ENCODE measurements at places on chromosomes 5 and 9.

- no peak for DNase-seq
Measured at GRCh38 chr5:61231813-61232212, 69.5 kb upstream of the SMIM15 start.

DNA sequence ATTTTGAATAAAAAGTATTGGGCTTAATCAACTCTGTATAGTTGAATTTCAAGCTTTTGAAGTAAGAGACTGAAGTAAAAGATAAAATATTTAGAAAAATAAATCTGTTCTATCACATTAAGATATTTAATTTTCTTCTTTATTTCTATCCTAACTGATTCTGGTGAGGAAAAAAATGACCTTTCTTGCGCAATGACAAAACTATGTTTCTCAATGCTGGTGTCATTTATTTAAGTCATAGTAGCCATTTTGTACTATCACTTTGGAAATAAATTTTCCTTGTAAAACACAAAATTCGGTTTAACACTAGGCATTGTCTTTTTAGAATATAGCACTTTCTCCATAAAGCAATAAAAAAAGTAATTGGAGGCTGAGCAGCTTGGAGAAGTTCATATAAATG is 728.0 kb downstream of the CDH9 start:
- DNase-seq: no peak

- no peak for DNase-seq
Measured at GRCh38 chr9:125696106-125696647, 10.8 kb downstream of the MAPKAP1 start.

- no peak for DNase-seq
Measured at GRCh38 chr5:151448038-151448985, 909 bp downstream of the SLC36A1 start.

DNA sequence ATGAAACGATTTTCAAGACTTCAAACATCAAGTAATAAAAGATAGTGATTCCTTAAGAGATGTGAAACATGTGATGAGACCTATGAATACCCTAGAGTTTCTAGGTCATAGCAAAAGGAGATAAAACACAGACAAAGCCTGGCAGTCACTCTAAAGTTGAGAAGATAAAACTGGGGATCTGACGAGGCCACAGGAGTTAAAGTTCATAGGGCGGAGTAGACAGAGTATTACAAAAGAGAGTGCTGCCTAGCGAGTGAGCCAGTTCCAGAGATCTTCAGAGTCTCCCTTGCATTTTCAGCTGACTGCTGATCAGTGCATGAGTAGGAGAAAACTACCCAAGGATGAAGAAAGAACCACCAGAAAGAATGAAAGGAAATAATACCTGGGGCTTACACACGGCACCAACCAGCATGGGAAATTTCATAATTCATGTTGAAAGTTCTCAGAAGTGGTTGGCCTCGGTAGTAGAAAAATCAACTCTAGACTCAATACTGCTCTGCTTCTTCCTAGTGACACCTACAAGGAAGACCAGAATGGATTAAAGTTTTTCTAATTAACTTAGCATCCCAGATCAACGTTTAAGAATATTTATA is 30.4 kb downstream of the FBXO4 start:
- no peak for DNase-seq

DNA sequence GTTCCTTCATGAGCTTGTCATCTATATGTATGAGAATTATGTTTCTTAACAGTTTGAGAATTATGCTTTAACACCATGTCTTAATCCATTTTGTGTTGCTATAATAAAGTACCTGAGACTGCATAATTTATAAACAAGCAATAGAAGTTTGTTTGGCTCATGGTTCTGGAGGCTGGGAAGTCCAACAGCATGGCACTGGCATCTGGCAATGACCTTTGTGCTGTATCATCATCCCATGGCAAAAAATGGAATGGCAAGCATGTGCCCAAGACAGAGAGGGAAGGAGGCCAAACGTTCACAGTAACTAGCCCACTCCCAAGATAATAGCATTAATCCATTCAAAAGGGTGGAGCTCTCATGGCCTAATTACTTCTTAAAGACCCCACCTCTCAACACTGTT is 67.6 kb downstream of the MTX3 start:
- no peak for DNase-seq

DNA sequence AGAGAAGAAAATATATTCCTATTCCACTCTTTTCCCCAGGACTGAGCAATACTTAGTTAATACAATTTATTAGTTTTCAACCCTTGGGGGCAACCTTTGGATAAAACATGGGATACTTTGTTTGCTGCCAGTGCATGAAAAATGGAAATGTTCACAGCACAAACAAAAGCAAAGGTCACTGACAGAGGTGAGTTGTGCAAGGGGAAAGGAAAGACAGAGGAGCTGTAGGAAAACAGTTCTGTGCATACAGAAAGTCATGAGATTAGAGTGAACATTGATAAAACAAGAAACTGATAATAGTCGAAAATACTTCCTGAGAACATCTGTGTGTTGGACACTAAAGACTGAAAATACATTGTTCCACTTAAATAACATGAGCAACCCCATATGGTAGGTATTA is 779.8 kb downstream of the TLE4 start:
- DNase-seq: no peak

- no peak for DNase-seq
Measured at GRCh38 chr5:113234546-113234945, 200.2 kb downstream of the TSSK1B start.

GRCh38 chr5:14322437-14323187 is 179.5 kb downstream of the TRIO start:
- DNase-seq: no peak

DNA sequence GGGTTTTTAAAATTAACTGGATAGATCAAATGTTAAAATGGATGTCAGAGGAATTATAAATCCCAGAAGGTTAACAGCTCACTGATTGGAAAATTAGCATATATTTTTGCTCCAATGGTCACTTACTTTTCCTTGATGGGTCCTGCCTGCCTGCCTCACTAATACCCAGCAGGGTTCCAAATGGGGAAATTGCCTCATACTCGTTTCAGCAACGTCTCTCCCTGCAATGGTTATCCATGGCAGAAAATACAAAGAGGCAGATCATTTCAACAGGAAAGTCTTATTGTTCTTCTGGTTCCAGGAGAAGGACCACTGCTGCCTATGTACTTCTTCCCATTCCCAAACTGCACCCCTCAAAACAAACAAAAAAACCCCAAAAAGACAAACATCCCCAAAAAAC is 71.3 kb downstream of the ERP44 start:
- DNase-seq: no peak

GRCh38 chr5:145946112-145946861 is 9.9 kb downstream of the SH3RF2 start:
- DNase-seq: no peak

- DNase-seq: no peak
Measured at GRCh38 chr5:14458414-14458813, 123.2 kb upstream of the OTULINL start.

GRCh38 chr5:102341681-102342288 is 45.7 kb upstream of the SLCO4C1 start:
- no peak for DNase-seq

- DNase-seq: no peak
Measured at GRCh38 chr5:132136906-132137305, 63.3 kb downstream of the CSF2 start.

DNA sequence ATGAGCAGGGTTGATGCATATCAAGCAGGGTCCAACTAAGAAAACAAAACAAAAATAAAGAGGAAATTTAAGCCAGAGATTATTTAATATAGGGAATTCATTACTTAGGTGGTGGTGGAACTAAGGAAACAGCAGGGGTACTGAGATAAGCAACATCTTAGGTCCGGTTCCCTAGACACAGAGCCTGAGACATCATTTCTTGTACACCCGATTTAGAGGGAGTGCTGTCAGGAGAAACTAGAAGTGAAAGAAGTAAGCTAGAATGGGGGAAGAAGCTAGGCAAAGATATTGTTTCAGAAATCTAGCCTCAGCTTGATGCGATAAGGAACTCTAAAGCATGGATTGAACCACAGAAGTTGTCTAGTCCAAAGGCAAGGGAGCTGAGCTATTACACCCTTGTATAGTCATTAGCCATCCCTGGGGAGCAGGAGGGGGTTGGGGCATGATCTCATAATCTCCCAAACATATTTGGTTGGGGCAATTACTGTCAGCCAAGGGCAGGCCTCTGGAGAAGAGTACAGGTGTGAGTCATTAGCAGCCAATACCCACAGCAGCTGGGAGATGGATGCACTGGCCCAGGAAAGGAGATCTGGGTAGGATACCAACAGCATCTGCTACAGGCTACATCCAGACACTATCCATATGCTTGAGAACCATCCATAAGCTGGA is 194.5 kb downstream of the ARL15 start:
- no peak for DNase-seq

DNA sequence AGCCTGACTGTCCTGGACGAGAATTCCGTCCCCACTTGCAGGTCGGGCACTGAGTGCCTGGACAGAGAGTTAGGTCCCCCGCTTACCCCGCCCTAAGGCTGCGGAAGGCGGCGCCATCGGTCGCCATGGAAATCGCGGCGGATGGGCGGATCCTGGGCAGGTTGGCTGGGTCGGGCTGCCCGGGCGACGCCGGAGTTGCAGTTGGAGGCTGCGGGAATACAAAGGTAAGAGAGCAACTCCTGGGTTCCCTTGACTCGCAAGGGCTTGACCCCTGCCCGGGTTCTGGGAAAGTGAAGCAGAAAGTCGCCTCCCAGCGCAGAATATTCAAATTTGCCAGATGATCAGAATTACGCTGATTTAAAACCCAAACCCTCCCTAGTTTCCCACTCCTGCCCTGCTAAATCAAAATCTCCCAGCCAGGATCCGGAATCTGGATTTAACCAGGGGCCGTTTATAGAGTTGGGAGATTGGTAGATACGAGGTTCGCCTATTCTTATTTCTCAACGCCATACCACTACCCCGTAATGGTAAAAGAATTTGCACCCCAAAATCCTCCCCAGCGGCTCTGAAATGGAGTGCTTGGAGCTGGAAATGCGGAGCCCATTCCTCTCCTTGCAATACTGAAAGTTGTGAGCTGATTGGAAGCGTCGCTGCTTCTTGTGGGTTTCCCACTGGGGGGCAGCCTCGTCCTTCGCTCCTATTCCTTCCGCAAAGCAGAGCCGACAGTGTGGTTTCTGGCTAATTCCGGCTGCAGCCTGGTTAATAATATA is 156.4 kb upstream of the RASEF start:
- DNase-seq: no peak

DNA sequence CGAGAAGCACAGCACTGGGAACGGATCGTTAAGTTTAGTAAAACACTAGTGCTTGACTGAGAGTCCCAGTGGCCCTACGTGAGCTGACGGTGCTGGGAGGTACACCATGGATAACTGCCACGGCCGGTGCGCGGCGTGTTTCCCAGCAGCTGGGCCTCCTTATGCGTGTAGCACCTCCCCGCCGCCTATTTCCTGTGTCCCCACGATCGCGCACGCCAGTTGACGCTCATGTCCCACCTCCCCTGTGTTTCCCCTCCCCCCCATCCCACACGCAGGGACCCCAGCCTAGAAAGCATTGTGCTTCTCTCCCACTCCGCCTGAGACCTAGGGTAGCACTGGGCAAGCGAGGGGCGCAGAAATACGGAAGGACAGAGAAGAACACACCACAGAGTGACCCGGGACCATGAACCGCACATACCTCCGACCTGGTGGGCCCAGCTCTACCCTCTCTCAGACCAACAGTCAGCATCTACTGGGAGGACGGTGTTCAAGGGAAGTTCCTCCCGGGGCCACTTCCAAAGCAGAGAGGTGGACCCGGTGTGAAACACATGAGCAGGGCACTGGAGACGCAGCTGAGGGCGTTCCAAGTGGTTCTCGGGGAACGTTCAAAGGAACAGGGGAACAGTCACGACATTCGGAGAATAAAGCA is 45.6 kb downstream of the DBH start:
- no peak for DNase-seq

GRCh38 chr5:88673253-88674105 is 209.5 kb downstream of the MEF2C start:
- DNase-seq: no peak

- no peak for DNase-seq
Measured at GRCh38 chr9:127159325-127159801, 36.9 kb upstream of the ANGPTL2 start.

DNA sequence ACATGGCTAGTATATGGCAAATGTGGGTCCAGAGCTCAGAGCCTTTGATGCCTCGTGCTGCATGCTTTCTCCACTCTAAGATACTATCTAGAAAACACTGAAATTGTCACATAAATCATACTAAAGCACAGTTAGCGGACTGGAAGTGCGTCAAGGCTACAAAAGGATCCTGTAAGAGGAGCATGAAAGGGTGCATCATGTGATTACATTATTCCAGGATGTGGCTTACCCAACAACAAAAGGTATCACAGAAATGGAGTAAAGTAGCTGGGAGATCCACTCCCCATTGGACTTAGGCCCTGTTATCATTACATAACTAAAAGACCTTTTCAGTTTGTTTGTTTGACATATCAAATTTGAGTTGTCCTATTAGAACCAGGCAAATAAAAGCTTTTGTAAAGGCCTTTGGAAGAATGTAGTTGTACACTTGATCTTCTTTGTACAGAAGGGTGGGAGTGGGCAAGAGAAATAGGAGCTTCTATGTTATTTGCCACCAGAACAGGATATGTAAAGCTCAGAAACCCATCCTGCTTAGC is 6.9 kb downstream of the SLC31A1 start:
- no peak for DNase-seq

DNA sequence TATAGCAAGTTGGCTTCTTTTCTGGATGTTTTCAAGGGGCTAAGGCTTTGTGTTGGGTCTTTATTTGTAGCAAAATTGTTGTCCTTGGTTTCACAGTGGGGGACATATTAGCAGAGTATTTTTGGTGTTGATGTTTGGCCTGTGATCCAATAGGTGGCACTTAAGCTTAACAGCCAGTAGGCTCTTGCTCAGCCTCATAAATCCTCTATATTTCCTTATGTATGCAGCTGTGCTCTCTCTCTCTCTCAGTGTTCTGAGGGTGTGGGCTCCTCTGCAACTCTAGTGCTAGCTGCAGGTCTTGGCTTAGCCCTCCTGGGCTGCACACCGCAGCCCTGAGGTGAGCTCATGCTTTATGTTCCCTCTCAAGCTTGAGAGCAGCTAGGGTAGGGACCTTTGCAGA is 195.0 kb upstream of the GHR start:
- no peak for DNase-seq

DNA sequence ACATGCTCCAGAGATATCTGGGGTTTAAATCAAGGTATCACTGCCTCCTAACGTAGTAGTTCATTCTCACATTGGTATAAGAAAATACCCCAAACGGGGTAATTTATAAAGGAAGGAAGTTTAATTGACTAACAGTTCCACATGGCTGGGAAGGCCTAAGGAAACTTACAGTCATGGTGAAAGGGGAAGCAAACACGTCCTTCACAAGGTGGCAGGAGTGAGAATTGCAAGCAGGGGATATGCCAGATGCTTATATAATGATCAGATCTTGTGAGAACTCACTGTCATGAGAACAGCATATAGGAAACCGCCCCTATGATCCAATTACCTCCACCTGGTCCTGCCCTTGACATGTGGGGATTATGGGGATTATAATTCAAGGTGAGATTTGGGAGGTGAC is 1280.2 kb upstream of the C9orf72 start:
- DNase-seq: no peak

GRCh38 chr5:64977779-64978178 is 209.0 kb downstream of the CWC27 start:
- no peak for DNase-seq

All from stimulated activated CD4-positive, alpha-beta T cell treated with anti-CD3 and anti-CD28 coated beads, TNF-alpha, amount 100 ng/mL, for 1 hour (primary cell).